ENCODE measurements at places on chromosomes 12 and 14.

DNA sequence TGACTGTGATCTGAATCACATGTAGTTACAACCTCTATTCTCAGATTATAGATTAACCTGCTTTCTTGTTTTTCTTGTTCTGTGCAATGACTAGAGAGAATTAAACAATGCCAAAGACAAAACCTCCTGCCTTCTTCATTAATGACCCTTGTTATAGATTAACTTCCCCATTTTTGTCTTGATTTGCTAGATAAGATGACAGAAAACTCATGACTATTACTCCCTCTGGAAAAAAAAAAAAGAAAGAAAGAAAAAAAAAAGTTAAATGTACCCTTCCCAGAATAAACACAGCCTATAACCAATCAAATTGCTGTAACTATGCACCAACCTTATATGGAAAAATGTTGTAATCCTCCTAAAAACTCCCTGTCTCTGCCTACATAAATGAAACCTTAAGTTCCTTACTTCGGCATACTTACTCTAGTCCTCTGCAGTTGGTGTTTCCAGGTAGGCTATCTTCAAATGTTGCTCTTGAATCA lies 41.1 kb upstream of the PCED1B start:
- DNase-seq = no peak

DNA sequence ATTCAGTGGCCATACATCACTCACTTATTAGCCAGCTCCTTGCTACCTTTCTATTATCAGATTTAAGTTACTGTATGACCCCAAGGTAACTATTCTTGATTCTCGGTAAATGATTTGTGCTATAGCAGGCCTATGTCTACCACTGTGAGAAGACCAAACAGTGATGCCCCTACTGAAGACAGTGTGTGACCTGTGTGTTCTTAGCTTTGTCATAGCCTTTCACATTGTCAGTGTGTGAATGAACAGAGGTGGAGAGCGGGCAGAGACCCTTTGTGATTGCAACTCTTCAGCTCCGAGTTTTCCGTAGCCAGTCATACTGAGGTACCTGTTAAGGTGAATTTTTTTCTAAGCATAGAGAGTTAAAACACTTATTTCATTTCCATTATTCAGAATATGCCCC lies 294.0 kb downstream of the LRFN5 start:
- no peak for DNase-seq

- DNase-seq = no peak
Observed at GRCh38 chr12:82242729-82243128, 115.5 kb downstream of the CCDC59 start.

DNA sequence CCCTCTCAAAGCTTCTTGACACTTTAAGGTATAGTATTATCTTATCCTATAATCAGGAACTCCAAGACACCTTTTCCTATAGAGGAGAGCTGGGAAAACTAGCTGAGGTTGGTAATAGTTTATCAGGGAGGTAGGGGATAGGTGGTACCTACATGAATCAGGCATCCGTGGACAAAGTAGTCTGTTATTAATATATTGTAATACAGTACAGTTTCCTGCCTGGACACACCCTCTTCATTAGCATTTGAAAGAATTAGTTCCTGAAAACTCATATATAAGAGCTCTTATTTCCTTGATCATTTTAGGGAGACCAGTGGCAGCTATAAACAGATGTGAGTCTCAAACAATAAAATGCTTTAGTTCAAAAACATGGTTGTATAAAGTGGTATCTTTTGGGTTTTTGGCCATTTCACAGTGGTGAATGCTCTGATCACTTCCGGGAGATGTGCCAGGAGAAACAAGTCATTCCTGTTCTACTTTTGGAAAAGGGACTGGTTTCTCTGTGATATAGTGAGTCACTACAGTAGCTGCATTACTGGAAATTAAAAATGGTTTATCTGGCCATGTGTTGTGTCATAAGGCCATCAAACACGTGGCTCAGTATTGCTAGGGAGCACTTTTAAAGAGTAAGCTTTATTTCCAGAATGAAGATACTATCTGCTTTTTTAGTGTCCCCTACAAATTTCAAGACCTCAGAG lies 98.1 kb downstream of the KLRB1 start:
- DNase-seq = no peak

GRCh38 chr12:22529281-22530060 lies 14.9 kb downstream of the C2CD5 start:
- DNase-seq = no peak

GRCh38 chr12:127745469-127746212 lies 521.3 kb upstream of the TMEM132C start:
- no peak for DNase-seq

All from activated CD4-positive, alpha-beta T cell treated with anti-CD3 and anti-CD28 coated beads, Interleukin-2, amount 50 U/mL, for 24 hours (primary cell).